ENCODE measurements at places on chromosomes 16 and 17.

DNA sequence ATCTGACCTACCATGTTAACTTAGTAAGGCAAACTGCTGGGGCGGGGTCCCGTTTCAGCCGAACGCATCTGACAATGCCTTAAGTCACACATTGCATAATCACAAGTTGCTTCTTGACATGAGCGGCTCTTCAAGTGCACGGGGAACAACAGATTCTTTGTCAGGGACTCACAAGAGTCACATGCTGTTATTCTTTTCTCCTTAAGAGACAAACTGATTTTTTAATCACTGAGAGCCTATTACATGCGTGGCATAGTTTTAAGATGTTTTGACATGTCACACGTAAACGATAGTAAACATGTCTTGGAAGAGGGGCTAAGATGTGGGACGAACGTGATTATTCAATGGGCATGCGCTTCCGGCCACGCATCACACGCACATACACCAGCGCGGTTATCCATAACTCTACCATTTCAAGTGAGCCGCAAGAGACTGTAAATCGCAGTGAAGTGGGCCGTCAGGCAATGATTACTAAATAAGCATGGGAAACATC, 63.4 kb downstream of the ADCY9 start:
- no peak for DNase-seq

GRCh38 chr17:54435966-54436365, 464.7 kb upstream of the TOM1L1 start:
- no peak for DNase-seq

DNA sequence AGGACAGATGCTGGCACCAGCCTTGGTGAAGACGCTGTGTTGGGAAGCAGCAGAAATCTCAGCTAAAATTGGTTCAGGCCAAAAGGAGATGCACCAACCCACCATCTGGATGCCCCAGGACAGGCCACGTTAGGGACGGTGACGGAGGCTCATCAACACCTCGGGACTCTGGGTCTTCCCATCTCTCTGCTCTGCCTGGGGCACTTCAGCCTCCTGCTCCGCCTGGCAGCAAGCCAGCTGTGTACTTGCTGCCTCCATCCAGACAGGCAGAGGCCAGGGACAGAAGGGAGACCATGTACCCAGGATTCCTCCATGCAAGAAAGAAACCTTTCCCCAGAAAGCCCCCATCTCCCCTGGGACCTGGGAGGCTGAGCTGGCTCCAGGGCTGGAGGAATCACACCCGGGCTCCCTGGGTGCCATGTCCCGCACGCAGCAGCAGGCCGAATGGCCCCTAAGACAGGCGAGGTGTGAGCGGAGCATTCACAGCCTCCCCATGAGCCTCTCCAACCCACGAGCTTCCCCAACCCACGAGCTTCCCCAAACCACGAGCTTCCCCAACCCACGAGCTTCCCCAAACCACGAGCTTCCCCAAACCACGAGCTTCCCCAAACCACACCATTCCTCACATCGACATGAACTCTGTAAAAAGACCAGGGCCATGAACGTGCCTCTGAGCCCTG, 274.5 kb downstream of the C16orf95 start:
- DNase-seq, result no peak

GRCh38 chr16:23821467-23821866, 14.3 kb upstream of the PRKCB start:
- DNase-seq, result no peak

DNA sequence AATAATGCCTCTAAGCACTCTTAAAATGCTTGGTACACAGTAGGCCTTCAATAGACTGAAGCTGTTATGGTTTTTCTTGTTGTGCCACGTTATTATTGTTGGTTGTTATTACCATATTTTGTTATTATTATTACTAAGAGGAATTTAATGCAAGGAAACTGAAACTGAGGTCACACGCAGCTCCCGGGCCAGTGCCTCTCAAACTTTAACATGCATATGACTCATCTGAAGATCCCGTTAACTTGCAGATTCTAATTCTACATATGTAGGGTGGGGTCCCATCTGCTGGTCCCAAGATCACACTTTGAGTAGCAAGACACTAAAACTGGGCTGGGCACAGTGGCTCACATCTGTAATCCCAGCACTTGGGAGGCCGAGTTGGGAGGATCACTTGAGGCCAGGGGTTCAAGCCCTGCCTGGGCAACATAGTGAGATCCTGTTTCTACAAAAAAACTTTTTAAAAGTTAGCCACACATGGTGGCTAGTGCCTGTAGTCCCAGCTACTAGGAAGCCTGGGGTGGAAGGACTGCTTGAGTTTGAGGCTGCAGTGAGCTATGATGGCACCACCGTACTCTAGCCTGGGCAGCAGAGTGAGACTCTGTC, 888 bp downstream of the ACSM5 start:
- no peak for DNase-seq

DNA sequence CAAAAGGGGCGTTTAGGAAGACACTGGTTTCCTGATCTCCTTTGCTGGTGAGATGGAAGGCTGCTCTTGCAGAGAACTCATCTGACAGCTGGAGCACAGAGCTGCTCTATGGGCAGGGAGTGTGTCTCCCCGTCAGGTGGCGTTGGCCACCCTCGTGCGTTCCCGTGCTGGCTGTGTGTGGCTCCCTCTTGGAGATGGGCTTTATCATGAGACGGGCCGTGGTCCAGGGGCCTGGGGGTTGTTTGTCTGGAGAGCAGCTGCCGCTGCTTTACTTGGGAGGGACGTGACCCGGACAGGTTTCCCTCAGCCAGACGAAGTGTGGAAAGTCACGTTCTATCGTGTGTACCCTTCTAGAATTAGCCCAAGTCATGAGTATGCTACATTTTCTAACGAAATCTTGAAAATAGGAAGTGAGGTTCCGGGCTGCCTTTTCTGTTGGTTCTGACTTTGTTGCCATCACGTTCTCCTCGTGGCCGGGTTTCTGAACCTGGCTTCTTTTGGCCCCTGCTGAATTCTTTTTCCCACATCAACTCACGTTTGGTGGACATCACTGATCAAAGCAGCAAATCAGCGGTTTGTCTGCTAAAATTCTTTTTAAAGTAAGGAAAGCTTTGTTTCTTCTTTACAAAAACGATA, 105.6 kb upstream of the CHMP6 start:
- DNase-seq, result no peak

GRCh38 chr16:30736995-30737793, 11.0 kb upstream of the PHKG2 start:
- DNase-seq, result no peak

DNA sequence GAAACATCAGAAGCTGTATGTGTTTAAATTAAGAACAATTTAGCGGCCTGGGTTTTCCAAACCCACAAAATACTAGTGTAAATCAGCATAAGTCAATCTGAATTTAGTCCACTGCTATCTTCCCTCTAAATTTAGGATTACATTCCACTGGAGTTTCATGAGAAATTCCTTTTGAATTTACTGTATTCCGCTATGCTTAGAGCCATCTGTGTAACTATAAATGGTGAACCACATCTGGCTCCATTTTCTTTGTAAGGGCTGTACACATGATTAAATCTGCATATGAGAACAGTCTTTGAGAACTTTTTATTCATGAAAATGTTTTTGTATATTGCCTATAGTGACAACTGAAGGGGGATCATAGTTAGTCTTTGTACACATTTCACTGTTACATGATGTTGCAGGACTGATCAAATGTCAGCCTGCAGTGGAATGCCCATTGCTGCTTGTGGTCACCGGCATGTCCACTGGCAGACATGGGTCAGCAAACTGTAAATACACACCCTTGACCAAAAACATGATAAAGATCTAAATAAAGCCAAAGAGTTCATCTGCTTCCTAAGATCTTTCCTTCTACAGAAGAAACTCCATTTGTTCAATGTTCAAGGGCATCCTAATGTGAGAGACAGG, 36.8 kb downstream of the RPGRIP1L start:
- no peak for DNase-seq

DNA sequence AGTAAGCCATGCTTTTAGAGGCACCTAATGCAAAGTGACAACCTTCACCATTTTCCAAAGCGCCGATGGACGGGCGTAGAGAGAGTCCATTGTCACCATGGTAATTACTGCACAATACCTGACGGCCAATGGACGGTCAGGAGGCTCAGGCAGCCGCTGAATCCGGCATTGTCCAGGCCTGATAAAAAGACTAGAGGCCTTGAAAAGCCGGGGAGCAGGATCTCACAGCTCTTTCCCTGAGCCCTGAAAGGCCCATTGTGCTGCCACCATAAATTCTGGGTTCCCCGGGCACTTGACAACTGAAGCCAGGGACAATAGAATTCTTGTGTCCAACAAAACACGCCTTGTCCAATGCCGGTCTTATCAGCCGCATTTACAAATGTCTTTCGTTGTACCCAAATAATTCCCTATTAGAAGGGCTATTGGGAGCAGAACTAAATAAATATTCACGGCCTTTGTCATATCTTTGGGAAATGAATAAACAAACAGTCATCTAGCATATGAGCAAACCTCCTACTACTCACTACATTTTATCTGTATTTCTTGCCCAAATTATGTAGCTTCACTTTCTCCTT, 62.4 kb downstream of the CDH11 start:
- DNase-seq, result no peak

DNA sequence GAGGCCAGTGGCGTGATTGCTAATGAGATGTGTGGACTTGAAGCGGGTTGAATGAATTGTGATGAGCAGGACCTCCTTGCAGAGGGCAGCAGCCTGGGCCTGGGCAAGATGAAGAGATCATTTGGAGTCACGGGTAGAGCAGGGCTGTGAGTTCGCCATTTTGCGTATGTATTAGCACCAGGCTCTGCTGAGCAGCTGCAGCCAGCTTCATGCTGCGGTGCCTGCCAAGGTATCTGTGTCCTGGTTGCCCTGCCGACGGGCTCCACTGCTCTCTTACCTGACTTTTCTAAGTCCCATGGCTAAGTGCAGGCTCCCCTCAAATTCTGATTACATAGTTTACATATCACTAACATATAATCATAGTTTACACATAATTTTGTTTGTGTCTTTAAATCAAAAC, 295.7 kb downstream of the SNX29 start:
- DNase-seq, result no peak

DNA sequence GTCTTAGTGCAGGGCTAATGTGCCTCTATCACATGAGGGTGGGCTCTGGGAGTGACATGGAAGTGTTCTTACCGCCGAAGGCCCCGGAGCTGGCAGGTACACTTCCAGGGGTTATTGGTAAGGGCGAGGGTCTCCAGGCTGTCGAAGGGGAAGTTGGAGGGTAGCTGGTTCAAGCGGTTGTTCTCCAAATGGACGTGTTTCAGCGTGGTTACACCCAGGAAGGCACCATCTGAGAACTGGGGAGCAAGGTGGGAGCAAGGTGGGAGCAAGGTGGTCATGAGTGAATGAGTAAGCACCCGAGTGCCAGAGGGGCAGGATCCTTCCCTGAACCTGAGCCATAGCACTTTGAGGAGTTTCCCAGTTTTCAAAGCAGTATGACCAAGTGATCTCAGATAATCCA, 3.0 kb downstream of the CHAD start:
- DNase-seq, result no peak

GRCh38 chr16:47141773-47142485, 1.8 kb downstream of the NETO2 start:
- DNase-seq, result peak; percentile 78

DNA sequence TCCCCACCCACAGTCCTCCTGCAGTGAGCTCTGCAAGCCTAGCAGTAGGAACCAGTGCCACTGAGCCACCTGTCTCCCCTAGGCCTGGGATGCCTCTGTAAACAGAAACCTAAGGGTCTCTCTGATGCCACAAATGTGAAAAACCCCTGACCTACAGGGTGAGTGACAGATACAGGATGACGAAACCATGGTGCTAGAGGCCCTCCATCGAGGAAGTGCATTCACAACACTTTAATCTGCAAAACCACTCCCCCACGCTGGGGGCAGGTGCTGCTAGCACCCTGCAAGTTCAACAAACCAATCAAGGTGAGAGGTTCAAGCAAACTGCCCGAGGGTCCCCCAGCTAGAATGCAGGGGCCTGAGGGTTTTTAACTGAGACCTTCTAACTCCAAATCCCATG, 59.5 kb downstream of the CDYL2 start:
- DNase-seq, result no peak

All from activated gamma-delta T cell treated with Interleukin-2 at 50 U/mL for 16 hours (primary cell).